ENCODE measurements at places on chromosomes 6 and 20. TPM values are rescaled to one million over a fixed set of nuclear protein-coding genes. Genes with fewer than 3 reads are reported as not detected.

C6orf15 gene
- not detected for total RNA-seq

GRM1 gene
- 2.7 TPM for total RNA-seq

PCSK2 gene
- not detected for total RNA-seq

GRCh38 chr20:1934156-1934555, 38.9 kb downstream of the SIRPA start:
- DNase-seq, result no peak

GRCh38 chr20:41167481-41168253, 30.3 kb downstream of the PLCG1 start:
- DNase-seq, result no peak

- DNase-seq, result no peak
These were observed 37.3 kb downstream of the PYGB start for GRCh38 chr20:25285091-25285647.

DNA sequence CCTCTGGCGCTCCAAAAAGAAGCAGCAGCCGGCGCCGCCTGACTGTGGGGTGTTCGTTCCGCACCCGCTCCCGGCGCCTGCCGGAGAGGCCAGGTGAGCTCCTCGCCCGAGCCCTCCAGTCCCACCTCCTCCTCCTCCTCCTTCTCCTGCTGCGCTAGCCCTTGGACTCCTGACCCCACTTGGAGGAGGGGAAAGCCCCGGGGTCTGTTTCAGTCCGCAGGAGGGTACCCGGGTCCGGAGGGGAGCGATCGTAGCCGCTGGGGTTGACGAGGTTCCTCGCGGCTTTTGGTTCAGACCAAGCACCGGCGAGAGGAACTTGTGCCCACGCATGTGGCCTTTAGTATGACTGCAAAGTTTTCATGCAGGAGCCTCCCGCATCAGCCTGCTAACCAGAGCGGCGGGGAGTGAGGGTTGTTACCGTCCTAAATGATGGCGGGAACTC, 493 bp downstream of the CRYBG1 start:
- DNase-seq, result no peak

DNA sequence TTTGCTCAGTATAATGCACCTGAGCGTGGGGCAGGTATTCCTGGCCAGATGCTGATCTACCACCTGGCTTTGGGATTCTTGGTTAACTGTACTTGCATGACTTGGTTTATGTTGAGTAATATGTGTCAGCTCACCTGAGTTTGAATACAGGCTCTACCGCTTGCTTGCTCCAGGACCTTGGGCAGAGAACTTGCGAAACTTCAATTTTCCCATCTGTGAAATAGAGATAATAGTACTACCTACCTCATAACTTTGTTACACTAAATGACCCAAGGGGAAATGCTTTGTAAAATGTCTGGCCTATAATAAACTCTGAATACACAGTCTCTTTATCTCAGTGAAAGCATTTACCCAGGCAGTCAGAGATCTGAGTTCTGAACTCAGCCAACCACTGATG, 51.8 kb downstream of the SCAND1 start:
- DNase-seq, result no peak

DNA sequence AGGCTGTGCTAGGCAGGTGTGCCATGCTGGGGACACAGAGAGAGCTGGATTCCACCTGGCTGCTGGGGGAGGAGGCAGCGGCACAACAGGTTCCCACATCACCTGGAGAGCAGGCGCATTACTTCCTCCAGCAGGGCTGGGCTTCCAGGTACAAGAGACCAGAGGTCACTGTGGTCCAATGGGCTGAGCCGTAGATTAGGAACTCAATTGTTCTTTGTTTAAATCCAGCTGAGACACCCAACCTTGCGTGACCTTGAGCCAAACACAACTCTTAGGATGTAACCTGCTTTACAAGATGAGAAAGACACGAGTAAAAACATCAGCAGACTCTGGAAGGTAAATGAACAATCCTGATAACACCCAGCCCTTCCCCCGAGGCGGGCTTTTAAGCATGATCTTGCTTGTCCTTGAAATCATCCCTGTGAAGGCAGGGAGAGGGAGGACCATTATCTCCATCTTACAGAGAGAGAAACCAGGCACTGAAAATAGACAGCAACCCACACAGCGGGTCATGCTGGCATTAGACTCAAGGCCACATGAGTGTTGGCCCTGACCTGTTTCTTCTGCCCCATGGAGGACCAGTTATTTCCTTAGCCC, 216.5 kb upstream of the RREB1 start:
- DNase-seq, result no peak

DNA sequence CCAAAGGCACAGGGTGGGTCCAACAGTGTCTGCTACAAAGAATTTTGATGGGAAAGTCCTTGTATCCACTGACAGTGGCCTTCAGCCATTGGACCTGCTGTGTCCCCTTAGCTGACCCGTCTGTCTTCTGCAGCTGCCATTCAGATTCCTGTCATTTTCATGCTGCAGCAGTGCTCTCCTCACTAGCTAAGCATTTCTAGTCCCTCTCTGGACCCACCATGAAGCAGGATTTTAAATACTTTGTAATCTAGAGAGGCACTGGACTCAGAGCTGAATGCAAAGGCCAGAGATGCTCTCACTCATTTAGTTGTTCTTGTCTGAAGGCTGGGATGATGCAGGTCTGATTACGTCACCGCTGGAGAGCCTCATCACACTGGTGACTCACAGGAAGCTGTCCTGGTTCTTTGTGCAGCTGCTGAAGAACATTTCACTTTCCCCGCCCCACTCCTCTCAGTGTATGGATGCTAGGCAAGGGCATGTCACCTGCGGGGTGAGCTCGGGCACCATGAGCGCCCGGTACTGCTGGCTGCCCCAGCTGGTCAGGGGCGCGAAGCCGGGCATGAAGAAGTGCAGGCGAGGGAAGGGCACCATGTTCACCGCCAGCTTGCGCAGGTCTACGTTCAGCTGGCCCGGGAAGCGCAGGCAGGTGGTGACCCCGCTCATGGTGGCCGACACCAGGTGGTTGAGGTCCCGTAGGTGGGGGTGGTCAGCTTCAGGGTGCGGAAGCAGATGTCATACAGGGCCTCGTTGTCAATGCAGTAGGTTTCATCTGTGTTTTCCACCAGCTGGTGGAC, 19.4 kb upstream of the TUBB2A start:
- no peak for DNase-seq

GRCh38 chr6:103344554-103345163, 1515.1 kb downstream of the HACE1 start:
- DNase-seq, result no peak

DNA sequence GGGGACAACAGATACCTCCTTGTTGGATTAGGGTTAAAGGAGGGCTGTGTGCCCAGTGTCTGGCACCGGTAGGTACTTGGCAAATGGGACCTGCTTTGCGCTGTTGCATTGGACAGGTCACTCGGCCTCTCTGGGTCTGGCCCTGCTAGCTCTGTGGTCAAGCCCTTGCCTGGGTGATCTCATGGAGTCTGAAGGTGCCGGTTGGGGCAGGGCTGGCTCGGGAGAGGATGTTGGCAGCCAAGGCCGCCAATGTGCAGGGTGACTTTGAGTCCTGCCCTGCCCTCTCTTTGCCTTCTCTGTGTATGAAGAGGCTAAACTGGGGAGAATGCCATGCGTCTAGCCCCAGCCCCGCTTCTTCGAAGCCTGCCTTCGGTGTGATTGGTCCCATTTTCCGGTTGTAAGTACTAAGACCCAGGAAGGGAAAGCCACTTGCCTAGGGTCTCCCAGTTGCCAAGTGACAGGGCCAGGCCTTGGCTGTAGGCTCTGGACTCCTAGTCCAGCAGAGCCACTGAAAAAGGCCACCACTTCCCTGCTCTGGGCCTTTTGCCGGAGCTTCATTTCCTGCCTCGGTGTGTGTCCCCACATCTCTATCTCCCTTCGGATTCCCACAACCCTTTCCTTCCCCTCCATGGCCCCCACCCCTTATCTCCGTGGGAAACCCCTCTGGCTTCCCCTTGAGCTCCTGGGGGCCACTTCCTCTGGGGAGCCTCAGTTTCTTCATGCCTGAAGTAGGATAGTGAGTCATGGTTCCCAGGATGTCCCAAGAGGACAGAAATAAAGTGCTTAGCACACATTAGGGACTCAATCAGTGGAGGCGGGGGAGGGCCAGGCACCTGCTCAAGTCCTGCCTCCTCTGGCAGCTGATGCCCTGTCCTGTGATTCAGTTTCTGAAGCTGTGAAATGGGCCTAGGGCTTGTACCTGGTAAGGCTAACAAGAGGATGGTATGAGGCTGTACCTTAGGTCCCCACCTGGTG, 3.9 kb downstream of the SRC start:
- DNase-seq, result no peak

HSPA1L gene
- 1.9 TPM for total RNA-seq

GRCh38 chr6:25341923-25342619, 62.9 kb downstream of the CARMIL1 start:
- no peak for DNase-seq

DNA sequence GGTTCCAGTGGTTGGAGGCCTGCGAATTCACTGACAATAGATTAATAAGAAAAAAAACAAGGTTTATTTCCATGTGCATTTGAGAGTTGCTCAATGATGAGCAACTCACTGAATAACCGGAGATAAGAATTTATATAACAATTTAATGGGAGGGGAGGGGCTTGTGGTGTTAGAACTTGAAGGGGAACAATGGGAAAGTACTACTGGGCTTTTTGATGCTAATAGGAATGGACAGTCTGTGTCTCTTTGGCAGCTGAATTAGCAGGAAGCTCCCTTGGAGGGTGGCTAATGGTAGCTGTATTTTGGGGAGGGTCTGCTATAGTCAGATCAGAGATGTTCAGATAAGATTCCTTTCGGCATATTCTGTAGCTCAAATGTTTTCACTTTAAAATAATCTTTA, 62.4 kb upstream of the GMDS start:
- no peak for DNase-seq

- no peak for DNase-seq
These were observed 17.1 kb upstream of the FOXP4 start for GRCh38 chr6:41529049-41529448.

- DNase-seq, result no peak
These were observed 16.7 kb upstream of the C20orf144 start for GRCh38 chr20:33645396-33645795.

C20orf144 gene
- total RNA-seq, result not detected

- DNase-seq, result no peak
These were observed 211.8 kb downstream of the CDKAL1 start for GRCh38 chr6:20746024-20746423.

Data from heart right ventricle (tissue), 16 donors.